ENCODE measurements at places on chromosomes 1 and 21.

DNA sequence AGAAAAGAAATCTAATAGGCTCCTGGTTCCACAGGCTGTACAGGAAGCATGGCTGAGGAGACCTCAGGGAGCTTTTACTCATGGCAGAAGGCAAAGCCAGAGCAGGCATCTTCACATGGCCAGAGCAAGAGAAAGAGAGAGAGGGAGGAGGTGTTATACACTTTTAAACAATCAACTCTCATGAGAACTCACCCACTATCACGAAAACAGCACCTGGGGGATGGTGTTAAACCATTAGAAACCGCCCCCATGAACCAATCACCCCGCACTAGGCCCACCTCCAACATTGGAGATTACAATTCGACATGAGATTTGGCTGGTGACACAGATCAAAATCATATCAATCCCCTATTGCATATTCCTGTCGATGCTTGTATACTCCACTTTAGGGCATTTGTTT lies 93.5 kb downstream of the MRPL39 start:
- no peak for DNase-seq

DNA sequence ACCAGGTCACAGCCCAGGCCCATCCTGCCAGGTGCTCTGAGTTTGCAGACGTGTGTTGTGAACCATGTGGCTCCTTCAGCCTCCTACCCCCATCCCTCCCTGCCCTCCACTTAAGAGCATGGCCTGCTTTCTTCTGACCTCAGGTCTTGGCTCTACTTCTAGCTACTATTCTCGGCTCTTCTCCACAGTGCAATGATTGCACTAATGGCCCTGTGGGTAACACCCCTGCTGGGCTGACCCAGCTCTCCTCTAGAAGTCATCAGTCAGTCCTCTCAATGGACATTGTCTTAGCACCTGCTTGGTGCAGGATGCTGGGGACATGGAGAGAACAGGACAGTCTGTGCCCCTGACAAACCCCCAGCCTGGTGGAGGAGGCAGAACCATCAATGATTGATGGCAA lies 22.2 kb upstream of the IFFO2 start:
- DNase-seq = no peak

- no peak for DNase-seq
These were observed 849 bp downstream of the NFIA start for GRCh38 chr1:61083013-61083806.

DNA sequence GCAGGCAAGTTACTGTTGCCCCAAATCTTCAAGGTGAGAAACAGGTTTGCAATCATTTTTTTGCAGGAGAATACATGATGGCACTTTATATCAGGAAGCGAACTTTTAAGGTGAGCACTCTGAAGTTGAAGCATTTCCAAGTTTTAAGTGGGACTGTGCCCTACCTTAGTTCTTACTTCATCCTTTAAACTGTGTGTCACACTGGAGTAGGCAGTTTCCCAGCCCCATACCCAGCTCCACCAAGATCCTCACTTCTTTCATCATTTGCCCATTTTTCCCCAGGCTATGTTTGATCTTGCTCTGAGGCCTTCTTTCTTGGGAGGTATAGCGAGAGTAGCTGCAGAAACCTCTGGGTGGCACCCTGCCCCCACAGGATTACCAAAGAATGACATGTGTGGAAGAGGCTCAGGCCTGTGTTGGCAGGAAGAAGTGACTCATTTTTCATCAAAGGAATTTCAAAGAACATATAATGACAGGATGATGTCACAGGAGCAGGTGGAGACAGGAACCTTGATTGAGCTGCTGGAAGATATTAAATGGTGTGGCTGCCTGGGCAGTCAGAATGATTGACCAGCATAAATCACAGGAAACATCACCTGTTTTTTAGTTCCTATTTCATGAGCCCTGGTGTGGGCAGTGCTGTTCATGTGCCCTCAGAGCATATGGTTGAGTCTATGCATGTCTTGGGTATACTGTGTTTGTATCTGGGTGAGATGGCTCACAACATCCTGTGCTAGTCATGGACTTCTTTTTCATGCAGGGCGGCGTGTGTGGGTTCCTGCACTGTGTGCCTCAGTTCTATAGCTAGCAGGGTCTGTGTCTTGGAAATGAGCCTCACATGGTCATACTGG lies 20.8 kb upstream of the MACF1 start:
- peak; percentile 74 for DNase-seq

GRCh38 chr21:40795313-40795712 lies 51.6 kb downstream of the DSCAM start:
- DNase-seq = no peak

DNA sequence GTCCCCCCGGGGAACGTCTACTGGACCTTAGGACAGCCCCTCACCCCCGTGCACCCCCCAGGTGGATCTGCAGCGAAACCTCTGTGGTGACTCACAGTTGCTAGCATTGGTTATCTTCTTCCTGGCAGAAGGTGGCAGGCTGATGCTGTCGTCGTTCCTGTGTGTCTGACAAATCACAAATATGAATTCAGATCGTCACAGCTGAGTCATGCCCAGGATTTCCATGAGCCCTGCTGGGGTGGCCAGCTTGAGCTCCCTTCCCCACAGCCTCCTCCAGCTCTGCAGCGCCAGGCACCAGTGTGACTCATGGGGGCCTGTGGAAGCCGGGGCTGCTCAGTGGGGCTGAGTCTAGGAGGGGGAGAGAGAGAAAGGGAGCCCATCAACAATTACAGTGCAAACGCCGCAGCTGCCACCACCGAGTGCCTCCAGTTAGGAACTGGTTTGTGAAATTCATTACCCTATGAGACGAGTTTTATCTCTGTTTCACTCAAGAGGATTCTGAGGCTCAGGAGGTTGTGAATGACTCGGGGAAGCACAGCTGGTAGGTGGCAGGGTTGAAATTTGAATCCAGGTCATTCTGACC lies 197.9 kb downstream of the DYRK1A start:
- peak; percentile 100 for DNase-seq

DNA sequence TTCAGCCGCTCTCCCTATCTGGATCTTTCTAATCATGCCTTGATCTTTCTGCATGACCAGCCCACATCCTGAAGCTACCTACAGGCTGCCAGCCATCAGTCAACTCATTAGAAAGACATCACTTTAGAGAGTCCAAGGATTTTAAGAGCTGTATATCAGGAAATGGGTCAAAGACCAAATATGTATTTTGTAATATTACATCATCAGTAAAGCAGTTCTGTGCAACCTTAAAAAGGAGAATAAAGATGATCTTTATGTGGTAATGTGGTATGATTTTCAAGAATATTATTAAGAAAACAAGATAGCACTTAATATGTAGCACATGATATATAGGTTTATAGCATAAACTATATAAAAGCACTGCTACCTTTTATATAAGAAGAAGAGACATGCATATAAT lies 47.6 kb downstream of the SLC30A7 start:
- no peak for DNase-seq

GRCh38 chr1:55720261-55720660 lies 505.1 kb upstream of the USP24 start:
- DNase-seq = peak; percentile 42

- no peak for DNase-seq
These were observed 587 bp downstream of the NKAIN1 start for GRCh38 chr1:31238986-31239613.

All from IMR-90 (cell line).